ENCODE measurements at places on chromosomes 3 and 15.
A peak's percentile ranks its signal among the peaks of the same experiment; 100 is the strongest.

- no peak overlapping the region for H3K27ac ChIP-seq
- H3K4me3 ChIP-seq = no peak overlapping the region
- H3K27me3 ChIP-seq = no peaks in the 10 kb centered on the region
- peaks cover 3% of the 10 kb centered on the region for H3K36me3 ChIP-seq
- no peak for DNase-seq
Measured at GRCh38 chr3:12513694-12514446, 29.6 kb downstream of the TSEN2 start.

DNA sequence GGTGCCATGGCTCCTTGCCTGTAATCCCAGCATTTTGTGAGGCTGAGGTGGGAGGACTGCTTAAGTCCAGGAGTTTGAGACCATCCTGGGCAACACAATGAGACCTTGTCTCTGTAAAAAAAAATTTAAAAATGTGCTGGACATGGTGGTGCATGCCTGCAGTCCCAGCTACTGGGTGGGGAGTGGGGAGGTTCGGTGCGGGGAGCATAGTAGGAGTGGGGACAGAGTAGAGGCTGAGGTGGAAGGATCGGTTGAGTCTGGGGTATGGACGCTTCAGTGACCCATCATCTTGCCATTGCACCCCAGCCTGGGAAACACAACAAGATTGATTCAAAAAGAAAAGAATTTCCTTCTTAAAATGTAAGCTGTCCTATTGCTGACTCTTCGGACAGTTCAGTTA is 1490.0 kb upstream of the GBE1 start:
- no peaks in the 10 kb centered on the region for H3K4me1 ChIP-seq
- DNase-seq = no peak
- peaks cover 1% of the 10 kb centered on the region for H3K36me3 ChIP-seq

DNA sequence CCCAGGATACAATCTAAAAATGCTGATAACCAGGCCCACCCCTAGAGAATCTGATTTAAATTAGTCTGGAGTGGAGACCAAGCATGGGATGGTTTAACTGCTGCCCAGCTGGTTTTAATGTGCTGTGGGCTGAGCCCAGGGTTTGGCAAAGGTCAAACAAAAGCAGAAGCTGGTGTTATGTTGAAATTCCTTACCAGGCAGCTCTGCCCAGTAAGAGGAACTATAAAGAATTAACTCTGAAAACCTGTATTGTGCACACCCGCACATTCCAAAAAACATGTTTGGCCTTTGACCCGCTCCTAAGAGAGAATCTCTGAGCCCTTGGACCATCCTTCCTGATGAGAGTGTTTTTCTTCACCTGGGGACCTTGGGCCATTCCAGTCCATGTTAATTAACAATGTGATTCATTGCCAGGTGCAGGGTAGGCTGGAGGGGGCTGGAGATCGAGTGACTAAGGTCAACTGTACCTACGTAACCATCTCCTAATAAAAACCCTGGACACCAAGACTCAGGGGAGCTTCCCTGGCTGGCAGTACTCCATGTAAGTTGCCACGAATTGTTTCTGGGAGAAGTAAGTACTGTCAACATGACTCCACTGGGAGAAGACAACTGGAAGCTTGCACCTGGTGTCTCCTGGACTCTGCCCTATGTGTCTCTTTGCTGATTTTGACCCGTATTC is 10.9 kb downstream of the CCDC13 start:
- no peak for DNase-seq
- H3K27me3 ChIP-seq = peaks cover 19% of the 10 kb centered on the region
- H3K27ac ChIP-seq = no peak overlapping the region
- H3K4me1 ChIP-seq = no peaks in the 10 kb centered on the region
- no peaks in the 10 kb centered on the region for H3K36me3 ChIP-seq

DNA sequence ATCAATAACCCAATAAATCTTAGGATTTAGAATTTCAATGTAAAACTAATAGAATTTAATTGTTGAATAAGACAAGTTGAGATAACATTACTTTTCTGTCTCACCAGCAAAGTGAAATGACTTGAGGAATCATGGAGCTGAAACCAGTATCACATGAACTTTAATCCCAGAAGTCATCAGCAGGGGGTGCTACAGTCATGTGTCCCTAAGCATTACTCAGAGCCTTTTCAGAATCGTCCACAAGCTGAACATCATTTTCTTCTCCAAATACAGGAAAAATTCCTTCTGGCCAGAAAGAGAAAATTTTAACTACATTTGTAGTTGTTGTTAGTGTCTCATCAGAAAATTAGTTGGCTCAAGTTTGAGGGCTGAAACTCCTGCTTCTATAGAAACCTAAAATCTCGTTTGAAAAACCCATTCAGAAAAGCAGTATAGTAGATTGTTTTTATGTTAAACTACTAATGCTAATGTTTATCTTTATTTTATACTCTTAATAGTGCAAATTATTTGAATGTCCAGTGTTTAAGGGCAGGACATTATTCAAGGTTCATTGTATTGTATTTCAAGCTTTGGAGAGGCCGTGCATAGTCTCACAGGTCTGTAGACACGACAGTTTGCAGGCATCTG is 384.1 kb downstream of the PLOD2 start:
- no peaks in the 10 kb centered on the region for H3K4me1 ChIP-seq
- DNase-seq = no peak
- H3K27ac ChIP-seq = no peak overlapping the region
- no peak overlapping the region for H3K4me3 ChIP-seq

DNA sequence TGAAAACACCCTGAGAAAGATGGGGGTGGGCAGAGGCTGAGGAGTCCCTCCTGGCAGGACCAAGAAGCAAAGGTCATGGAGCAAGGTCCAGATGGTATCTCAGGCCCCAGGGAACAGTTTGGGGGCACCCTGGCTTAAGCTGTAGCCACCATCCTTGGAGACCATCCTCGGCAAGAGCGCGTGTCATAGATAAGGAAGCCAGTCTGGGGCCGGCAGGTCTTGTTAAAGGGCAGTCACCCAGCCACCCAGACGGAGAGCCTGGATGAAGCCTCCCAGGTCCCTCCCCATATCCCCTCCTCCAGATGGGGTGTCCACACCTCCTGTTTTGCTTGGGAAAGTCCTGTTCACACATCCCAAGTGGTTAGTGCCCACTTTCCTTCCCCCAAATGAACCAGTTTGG is 191.1 kb downstream of the KLF13 start:
- H3K27ac ChIP-seq = no peak overlapping the region
- no peaks in the 10 kb centered on the region for H3K27me3 ChIP-seq
- no peak for DNase-seq
- H3K36me3 ChIP-seq = peaks cover 3% of the 10 kb centered on the region
- no peaks in the 10 kb centered on the region for H3K4me1 ChIP-seq

- H3K36me3 ChIP-seq = peaks cover 34% of the 10 kb centered on the region
- peak overlapping the region; percentile 52 for H3K27ac ChIP-seq
- no peak for DNase-seq
- H3K27me3 ChIP-seq = no peaks in the 10 kb centered on the region
- no peak overlapping the region for H3K4me3 ChIP-seq
Measured at GRCh38 chr3:123150449-123151215, 51.1 kb upstream of the SEC22A start.

- peaks cover 5% of the 10 kb centered on the region for H3K36me3 ChIP-seq
- no peak overlapping the region for H3K4me3 ChIP-seq
- peaks cover 33% of the 10 kb centered on the region for H3K4me1 ChIP-seq
- no peak overlapping the region for H3K27ac ChIP-seq
Measured at GRCh38 chr3:142947352-142947751, 16.1 kb downstream of the PAQR9 start.

DNA sequence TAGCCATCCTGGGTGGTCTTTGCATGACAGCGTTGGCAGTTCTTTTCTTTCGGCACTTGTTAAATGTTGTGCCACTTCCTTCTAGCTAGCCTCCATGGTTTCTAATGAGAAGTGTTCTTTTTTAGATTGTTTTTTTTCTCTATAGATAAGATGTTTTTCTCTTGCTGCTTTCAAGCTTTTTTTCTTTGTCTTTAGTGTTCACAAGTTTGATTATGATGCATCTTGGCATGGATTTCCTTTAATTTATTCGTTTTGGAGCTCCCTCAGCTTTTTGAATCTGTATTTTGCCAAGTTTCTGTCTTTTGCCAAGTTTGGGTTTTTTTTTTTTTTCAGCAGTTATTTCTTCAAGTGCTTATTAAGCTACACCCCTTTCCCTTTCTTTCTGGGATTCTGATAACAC is 53.1 kb downstream of the TM2D3 start:
- DNase-seq = no peak
- H3K4me3 ChIP-seq = no peak overlapping the region
- H3K4me1 ChIP-seq = no peaks in the 10 kb centered on the region
- no peaks in the 10 kb centered on the region for H3K36me3 ChIP-seq
- peaks cover 40% of the 10 kb centered on the region for H3K27me3 ChIP-seq

DNA sequence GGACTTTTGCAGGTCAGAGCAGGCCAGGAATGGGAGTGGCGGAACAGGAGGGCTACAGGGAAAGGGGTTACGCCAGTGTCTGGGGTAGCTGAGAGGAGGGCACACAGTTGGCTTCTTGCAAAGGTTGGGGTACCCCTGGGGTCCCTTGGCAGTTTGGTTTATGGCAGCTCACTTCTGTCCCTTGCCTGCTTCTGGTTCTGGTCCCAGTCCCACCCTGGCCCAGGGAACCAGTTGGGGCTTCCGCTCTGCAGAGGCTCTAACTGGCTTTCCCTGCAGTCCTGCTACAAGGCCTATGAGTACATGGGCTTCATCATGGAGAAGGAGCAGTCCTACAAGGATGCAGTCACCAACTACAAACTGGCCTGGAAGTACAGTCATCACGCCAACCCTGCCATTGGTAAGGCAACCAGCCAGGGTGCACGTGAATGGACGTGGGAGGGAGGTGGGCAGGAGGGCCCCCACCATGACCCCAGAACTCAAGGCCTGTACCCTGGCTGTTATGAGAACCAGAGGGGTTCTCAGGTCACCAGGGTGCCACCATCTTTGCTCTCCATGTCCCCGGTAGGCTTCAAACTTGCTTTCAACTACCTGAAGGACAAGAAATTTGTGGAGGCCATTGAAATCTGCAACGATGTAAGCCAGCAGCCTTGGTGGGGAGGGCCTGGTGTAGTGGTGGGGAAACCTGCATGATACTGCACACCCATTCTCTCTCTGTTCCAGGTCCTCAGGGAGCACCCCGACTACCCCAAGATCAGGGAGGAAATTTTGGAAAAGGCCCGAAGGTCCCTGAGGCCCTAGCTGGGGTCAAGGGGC is 15.2 kb downstream of the CSRNP1 start:
- no peak for DNase-seq
- peaks cover 13% of the 10 kb centered on the region for H3K36me3 ChIP-seq
- peaks cover 13% of the 10 kb centered on the region for H3K4me1 ChIP-seq
- H3K27ac ChIP-seq = no peak overlapping the region
- no peak overlapping the region for H3K4me3 ChIP-seq

DNA sequence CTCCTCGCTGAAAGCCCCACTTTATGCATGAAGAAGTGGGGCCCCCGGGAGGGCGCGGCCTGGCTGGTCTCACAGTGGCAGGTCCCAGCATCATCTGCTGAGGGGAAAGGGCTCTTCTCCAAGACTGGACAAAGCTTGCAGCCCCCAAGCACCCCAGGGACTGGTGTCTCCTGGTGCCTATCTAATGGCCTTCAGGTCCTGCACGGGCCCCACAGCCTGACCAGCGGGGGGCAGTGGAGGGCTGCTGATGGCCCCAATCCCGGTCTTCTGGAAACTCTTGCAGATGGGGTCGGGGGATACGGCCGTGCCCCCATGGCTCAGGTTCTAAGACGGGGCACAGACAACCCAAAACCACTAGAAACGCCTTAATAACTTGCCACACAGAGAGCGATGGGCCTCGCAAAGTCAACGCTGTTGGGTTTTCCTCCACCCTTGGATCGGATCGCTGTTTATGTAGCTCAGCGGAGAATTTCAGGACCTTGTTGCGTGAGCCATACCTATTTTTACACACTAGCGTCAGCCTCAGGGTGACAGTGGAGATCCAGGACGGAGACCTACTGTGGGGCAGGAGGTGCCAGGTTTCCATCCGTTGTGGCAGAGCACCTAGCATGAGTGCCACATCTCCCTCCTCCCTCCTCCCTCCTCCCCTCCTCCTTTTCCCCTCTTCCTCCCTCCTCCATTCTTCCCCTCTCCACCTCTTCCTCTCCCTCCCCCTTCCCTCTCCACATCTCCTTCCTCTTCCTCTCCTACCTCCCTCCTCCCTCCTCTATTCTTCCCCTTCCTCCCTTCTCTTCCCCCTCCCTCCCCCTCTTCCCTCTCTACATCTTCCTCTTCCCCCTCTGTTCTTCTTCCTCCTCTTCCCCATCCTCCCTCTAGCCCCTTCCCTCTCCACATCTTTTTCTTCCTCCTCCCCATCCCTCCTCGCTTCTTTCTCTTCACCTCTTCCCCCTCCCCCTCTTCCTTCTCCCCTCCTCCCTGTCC is 79.3 kb upstream of the ALDH1L1 start:
- DNase-seq = no peak
- H3K4me1 ChIP-seq = no peaks in the 10 kb centered on the region

DNA sequence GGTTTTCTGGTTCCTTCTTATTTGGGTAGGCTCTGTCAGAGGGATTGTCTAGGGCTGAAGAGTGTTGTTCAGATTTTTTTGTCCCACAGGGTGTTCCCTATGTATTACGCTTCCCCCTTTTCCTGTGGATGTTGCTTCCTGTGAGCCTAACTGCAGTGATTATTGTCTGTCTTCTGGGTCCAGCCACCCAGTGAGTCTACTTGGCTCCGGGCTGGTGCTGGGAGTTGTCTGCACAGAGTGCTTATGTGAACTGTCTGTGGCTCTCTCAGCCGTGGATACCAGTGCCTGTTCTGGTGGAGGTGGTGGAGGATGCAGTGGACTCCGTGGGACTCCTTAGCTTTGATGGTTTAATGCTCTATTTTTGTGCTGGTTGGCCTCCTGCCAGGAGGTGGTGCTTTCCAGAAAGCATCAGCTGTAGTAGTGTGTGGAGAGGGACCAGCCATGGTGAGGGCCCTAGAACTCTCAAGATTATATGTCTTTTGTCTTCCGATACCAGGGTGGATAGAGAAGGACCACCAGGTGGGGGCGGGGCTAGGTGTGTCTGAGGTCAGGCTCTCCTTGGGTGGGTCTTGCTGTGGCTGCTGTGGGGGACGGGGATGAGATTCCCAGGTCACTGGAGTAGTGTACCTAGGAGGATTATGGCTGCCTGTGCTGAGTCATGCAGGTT is 53.8 kb downstream of the CCDC66 start:
- no peak overlapping the region for H3K4me3 ChIP-seq
- no peak for DNase-seq
- peaks cover 90% of the 10 kb centered on the region for H3K36me3 ChIP-seq

GRCh38 chr15:77466521-77466920 is 45.8 kb downstream of the HMG20A start:
- DNase-seq = no peak
- no peaks in the 10 kb centered on the region for H3K4me1 ChIP-seq
- H3K27me3 ChIP-seq = no peaks in the 10 kb centered on the region
- no peak overlapping the region for H3K4me3 ChIP-seq
- H3K36me3 ChIP-seq = peaks cover 17% of the 10 kb centered on the region
- no peak overlapping the region for H3K27ac ChIP-seq

GRCh38 chr15:47331829-47332393 is 385.4 kb upstream of the SEMA6D start:
- no peak overlapping the region for H3K4me3 ChIP-seq
- no peak for DNase-seq
- H3K4me1 ChIP-seq = no peaks in the 10 kb centered on the region
